ENCODE measurements at places on chromosomes 12 and 14.

DNA sequence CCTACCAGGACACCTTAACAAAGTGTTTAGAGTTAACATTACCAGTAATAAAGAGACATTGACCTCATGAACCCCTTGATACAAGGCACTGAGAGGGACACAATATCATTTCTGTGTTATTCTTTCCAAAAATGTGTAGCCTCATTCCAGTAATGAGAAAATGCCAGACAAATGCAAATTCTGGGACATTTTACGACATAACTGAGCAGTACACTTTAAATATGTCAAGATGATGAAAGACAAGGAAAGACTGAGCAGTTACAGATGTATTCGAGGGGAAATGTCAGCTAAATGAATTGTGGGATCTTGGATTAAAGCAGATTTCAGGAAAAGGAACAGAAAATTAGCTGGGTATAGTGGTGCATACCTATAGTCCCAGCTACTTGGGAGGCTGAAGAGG, 255.6 kb downstream of the ERC1 start:
- DNase-seq, result no peak

GRCh38 chr14:24334431-24335291, at the start of gene ADCY4:
ADCY4 (minus strand) TSS chr14:24335071; CDS start chr14:24334652, 419 bp downstream.
- no peak for DNase-seq

DNA sequence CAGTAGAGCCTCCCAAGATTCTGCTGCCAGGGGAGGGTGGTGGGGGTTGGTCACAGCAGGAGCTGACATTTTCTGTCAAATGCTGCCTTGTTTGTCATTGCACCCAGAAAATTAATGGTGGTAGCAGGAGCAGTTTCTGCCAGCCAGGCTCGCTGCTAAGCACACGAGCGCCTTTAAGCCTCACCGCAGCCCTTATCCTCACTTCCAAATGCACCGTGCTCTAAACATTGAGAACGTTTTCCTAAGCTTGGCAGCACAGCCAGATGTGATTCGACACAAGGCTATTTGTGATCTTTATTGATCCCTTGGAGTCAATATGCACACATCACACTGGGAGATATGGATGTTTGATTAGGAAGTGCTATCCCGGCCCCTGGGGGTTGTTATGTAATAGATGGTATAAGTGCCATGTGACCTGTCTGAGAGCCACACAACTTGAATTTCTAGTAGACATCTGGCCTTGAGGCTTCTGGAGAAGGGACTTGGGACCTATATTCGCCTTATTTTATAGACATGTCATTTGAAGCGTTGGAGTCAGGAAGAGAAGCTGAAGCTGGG, 31.6 kb upstream of the BEGAIN start:
- no peak for DNase-seq

- no peak for DNase-seq
Observed at GRCh38 chr12:123263196-123263817, 8.3 kb downstream of the CDK2AP1 start.

- no peak for DNase-seq
Observed at GRCh38 chr12:53872367-53872766, 66.3 kb upstream of the HOXC13 start.

DNA sequence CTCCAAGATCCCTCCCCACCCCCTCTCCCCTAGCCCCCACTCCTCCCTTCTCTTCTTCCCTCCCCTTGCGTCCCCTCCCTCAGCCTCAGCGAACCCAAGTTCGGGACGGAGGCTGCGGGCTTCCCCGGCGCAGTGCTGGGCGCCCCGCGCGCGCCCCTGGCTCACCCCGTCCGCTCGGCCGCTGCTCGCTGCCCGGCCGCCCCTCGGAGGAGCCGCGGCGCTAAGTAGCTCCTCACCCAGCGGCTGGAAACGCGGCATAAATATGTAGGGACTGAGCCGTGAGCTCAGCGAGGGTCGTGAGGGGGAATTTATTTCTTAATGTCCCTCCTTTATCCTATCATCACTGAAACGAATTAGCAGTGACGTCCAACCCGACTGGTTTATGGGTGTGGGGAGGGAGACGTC, at the start of gene NOS1:
TSS of gene NOS1 (minus strand) at position 280 of the 405 bp plus-strand sequence. CDS start 30,557 bp downstream, outside the sequence.
- DNase-seq, result no peak

GRCh38 chr12:111426344-111427185, 20.8 kb downstream of the SH2B3 start:
- DNase-seq, result peak; percentile 85

GRCh38 chr14:45051180-45051579, 32.7 kb upstream of the PRPF39 start:
- DNase-seq, result no peak

DNA sequence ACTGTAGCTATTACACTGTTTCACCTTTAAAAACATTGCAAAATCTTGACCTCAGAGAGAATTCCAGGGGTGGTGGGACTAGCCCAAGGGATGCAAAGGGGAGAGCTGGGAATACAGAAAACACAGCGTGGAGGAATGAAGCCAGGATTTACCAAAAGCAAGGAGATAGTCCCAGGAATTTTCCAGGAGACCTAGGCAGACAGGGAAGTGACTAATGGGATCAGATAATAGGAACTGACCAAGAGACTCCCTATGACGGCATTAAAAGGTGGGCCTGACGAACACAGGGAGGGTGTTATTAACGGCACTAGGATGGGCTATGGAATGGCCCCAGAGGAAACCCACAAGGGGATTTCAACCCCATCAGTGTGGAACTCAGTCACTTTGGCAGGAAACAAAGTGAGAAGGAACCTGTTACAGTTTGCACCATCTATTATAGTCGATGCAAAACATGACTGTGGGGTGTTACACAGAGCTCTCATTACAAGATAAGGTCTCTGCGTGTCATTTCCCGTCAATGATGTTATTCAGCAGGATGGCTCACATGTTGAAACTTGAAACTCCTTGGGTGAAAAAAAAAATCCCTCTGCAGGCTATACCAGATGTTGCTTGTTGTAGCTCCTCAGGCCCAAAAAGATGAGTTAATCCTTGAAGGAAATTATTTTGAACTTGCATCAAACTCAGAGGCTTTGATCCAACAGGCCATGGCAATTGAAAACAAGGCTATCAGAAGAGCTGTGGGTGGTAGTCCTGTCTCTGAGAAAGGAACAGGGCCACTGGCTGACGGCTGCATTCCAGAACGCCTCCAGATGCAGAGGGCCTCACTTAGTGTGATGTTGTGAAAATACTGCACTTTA, 58.7 kb downstream of the DRAM1 start:
- peak; percentile 91 for DNase-seq

- DNase-seq, result no peak
Observed at GRCh38 chr14:95662376-95663186, 23.6 kb upstream of the TCL1B start.

- DNase-seq, result no peak
Observed at GRCh38 chr14:31283578-31284252, 76.1 kb upstream of the HECTD1 start.

- DNase-seq, result no peak
Observed at GRCh38 chr14:102396521-102396920, 33.8 kb downstream of the TECPR2 start.

DNA sequence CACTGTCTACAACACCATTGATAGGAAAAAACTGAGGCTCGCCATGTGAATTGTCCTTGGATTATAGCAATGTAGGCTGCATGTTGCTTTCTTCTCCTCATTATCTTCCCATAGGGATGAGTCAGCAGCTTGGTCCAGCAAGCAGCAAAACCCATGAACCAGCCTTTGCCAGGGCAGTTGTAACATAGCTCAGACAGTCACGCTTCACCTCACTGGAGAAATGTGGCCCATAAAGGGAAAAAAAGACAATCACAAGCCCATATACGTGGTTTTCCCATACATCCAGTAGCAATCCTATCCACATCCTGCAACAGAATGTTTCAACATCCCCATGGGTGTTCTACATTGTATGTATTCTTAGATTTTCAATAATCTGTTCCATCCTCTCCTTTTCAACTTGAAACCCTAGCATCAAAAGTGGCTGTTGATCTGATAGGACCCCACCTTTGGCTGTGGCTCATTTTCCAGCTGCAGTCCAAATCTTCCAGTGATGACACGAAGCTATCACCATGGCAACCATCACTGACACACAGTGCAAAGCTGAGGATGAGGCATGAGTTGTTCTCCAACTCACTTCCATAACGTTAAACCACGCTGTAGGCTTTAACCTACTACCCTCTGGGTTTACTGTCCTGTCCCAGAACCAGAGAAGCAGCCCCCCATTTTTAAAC, 34.0 kb downstream of the GRIN2B start:
- DNase-seq, result no peak

DNA sequence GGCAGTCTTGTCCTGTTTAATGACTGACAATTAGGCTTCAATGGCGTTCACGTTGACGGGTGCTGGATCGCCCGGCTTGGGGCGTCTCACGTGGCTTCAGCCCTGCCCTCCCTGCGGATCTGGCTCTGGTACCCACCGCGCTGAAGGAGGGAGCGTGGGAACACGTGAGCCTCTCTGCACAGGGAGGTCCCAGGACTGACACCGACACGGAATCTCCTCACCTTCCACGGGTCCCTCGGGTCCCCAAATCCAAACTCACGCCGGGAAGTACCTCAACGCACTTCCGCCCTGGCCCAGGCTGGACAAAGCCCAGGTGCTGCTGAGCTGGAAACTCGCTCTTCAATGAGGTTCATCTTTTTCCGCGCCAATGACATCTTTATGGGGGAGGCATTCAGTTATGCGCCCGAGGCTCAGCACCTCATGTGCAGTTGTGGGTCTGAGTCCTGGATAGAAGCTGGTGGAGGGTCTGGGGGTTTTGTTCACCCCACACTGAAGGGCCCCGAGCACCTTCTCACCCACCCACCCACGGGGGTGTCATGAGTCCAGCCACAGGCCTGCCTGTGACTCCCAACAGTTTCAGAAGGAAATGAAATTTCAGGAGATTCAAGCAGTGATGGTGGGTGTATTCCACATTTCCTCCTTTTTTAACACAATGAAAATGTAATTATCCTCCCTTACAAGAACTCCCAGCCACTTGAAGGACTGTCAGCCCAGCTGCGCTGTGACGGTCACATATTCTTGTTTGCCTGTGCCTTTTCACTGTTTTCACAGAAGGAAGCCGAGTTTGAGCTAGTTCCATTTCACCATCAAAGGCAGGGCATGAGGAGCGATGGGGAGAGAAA, 251.7 kb upstream of the SFSWAP start:
- no peak for DNase-seq

- DNase-seq, result peak; percentile 85
Observed at GRCh38 chr12:105382771-105383622, 52.5 kb downstream of the C12orf75 start.

- peak; percentile 90 for DNase-seq
Observed at GRCh38 chr14:70782361-70782760, 27.0 kb downstream of the MAP3K9 start.

DNA sequence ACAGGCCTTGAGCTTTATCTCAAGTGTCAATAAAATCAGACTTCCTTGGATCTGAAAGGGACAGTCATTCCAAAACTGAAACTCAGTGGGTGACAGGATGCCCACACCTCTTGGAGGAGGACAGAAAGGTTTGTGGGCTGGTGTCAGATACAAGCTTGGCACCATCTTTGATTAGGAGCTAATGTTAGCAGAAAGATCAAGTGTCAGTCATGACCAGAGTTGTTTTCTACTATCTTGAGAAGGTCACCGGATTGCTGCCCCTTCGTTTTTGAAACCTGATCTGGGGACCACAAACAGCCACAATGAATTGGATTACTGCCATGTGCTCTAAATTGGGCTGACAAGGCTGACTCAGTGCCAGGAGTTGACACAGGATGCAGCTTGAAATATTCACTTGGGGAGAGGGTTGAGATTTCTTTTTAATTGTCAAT, 88.3 kb downstream of the OTOGL start:
- DNase-seq, result peak; percentile 66

DNA sequence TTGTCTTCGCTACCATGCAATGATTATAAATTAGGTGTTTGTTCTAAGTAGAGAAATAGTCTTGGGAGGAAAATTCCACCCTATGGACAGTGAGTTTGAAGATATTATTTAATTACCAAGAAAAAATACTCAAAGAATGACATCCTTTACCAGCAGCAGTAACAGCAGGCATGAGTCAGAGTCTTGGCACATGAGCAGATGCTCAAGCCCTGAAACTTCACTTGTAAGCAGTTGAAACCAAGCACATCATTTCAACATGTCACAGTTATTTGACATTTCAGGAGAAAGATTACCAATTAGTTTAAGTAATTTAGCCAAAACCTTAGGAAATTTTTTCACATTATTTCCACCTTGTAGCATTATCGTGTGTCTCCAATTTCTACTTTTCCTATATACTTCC, 99.2 kb downstream of the C12orf50 start:
- peak; percentile 64 for DNase-seq

DNA sequence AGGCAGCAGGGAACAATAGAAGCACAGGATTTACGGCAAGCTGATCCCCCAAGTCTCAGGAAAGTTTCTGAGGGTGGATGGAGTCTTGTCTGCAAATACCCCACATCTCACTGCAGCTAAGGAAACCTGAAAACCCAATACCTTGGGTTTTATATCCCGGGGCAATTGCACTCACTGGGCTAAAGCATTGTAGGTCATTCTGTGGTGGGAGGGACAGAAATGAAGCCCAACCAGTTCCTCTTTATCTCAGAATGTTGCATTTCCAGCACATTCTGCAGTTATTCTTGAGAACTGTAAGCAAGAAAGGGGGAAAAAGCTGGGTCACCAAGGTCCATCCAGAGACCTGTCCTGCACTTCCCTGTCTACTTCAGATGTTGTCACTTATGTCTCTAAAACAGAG, 39.8 kb downstream of the C12orf42 start:
- no peak for DNase-seq

GRCh38 chr14:73459959-73460358, 1.6 kb upstream of the NUMB start:
- no peak for DNase-seq

GRCh38 chr12:53227341-53227740, 4.7 kb downstream of the RARG start:
- no peak for DNase-seq

DNA sequence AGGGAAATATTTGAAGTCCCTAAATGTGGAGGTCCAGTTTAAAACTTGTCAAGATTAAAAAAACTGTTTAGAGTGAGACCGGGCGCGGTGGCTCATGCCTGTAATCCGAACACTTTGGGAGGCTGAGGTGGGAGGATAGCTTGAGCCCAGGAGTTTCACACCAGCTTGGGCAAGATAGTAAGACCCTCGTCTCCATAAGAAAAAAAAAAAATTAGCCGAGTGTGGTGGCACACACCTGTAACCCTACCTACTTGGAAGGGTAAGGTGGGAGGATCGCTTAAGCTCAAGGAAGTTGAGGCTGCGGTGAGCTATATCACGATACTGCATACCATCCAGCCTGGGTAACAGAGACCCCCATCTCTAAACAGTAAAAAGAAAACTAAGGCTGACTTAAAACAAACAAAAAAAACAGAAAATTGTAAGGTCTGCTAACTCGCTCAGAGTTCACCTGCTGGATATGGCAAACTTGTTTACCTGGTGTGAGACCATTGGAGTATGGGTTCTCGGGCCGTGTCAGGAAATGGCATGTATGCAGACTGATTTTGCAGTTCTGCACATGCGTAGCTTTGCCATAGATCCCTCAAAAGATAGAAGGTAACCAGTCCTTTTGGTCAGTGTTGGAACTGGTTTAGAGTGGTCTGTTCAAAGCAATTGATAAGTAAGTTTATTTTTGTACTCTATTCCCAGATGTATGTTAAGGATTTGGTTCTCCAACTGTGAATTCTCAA, 2.1 kb downstream of the RNF10 start:
- no peak for DNase-seq

- peak; percentile 58 for DNase-seq
Observed at GRCh38 chr12:674272-674781, 11.1 kb upstream of the NINJ2 start.
